ENCODE measurements at places on chromosomes 11 and 22.

DNA sequence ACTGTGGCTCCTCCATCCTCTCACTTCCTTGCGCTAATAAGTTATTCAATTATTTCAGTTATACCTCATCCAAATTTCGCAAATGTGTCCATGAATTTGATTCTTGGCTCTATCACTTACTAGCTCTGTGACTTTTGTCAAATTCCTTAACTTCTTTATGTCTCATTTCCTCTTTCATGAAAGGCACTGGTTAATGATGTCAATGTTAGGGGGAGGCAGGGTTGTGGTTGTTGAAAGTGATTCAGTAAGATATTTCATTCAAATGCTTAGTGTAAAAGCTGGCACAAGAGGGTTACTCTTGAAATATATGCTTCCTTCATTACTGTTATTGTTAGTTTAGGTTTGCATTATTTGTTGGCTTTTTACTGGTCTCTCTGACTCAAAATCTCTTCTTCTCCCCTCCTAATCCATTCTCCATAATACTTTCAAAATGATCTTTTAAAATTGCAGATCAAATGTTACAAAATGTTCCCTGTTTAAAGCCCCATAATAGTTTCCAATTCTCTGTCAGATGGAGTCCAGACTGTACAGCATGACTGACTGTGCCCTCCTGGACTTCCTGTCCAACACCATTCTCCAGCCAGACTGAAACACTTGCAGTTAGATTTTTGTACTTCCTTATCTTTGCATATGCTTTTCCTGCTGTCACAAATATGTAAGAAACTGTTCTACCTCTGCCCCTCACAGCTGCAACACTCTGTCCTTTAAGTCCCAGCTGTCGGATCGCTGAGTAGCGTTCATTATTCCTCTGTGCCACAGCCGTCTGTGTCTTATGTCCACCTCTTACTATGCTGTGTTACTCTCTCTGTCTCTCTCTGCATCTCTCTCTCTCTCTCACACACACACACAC is 510.6 kb upstream of the RAG2 start:
- no peak for DNase-seq

- no peak for DNase-seq
These were observed 5.7 kb downstream of the PATE2 start for GRCh38 chr11:125772834-125773505.

DNA sequence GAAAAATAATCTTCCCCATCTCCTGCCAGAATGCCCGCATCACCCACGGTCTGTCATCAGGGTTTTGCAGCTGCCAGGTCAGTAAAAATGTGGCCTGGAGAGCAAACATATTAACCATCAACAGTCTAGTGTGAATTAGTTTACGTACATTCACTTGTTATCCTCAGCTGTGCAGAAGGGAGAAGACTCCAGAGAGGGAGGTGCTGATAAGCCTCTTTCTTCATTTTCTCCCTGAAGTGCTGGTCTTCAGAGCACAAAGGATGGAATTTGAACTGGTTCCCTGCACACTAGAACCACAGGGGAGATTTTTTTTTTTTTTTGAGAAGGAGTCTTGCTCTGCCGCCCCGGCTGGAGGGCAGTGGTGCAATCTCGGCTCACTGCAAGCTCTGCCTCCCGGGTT is 8.2 kb downstream of the FGF19 start:
- no peak for DNase-seq

DNA sequence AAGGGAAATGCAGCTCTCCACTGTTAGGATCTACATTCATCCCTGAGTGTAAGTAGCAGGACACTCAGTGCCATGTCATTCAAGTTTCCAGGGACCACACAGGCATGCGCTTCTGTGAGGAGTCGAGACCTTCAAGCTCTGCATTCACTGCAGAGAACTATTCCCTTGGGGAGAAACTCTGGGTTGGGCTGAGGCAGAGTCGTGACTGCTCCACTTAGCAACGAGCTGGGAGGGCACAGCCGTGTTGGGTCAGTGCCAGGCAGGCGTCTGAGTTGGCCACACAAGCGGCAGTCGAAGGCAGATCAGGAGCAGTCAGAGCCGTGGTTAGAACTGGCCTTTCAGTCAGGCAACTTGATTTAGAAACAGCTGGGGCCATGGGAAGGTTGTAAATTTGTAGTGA is 14.7 kb downstream of the MPEG1 start:
- DNase-seq, result no peak

DNA sequence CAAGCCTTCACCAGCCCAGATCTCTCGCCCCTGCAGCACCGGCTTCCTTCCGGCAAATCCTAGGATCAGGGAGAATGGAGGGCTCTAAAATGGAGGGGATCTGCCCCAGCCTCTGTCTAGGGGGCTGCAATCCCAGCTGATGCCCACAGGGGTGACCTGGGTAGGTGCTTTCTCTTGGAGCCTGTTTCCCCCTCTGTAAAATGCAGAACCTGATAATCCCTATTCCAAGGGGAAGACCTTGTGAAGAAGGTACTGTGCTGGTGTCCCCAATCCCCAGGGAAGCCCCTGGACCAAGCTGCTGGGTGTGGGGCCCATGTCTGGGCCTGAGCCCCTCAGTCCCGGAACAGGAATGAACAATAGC is 2.8 kb downstream of the EMID1 start:
- DNase-seq, result no peak

- no peak for DNase-seq
These were observed 3.6 kb downstream of the PKNOX2 start for GRCh38 chr11:125167954-125168835.

DNA sequence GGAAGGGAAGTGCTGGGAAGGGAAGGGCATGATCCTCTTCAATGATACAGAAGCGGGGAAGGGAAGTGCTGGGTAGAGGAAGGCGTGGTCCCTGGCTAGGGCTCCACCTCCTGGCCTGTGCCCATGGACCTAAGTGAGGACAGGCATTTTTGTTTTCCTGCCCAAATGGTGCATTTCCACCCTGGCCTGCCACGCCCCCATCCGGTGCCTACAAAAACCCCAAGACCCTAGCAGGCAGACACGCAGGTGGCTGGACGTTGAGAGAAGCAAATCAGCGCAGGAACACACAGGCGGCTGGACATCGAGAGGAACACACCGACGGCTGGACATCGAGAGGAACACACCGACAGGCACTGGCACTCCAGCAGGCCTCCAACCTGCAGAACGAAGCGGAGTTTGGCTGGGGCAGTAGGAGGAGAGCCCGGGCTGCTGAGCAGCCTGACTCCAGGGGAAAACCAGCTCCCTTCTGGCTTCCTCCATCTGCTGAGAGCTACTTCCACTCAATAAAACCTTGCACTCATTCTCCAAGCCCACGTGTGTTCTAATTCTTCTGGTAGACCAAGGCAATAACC is 628.3 kb downstream of the BUD13 start:
- DNase-seq, result no peak

- DNase-seq, result no peak
These were observed 6.9 kb downstream of the SBF2 start for GRCh38 chr11:10287140-10287539.

- no peak for DNase-seq
These were observed 91.3 kb downstream of the CEP164 start for GRCh38 chr11:117418737-117419481.

DNA sequence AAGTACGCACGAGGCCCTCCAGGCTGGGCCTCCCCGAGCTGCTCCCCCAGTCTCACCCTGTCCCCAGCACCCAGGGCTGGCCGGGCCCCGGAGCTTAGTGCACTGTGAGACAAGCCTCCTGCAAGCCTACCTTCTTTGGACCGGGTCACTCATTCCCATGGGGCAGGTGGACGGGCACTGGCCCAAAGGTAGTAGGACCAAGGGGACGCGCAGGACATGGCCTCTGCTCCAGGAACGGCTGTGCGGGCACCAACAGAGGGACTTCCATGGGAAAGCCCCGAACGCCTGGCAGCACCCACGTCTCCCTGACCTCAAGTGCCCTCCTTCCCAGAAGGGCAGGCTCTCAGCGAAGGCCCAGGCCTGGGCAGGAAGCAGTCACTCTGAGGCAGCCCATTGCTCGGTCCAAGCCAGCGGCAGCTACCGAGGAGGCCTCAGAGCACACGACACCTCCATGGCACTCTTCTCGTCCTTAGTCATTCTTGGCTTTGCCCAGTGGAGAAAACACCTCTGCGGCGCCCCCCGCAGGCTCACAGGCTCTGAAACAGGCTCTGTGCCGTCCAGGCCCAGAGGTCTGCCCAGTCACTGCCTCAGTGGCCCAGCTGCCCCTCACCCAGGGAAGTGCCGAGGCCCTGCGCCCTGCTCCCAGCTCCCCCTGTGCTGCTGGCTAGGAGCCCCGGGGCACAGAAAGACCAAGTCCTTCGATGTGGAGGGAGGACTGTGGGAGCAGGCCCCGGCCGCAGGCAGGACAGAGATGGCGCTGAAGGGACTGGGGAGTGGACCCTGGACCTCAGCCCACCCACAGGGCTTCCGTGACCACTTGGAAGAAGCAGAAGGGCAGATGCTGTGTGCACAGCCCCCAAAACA is 3.8 kb downstream of the MOB2 start:
- DNase-seq, result no peak

- DNase-seq, result peak; percentile 63
These were observed 678 bp upstream of the INPPL1 start for GRCh38 chr11:72223615-72224563.

DNA sequence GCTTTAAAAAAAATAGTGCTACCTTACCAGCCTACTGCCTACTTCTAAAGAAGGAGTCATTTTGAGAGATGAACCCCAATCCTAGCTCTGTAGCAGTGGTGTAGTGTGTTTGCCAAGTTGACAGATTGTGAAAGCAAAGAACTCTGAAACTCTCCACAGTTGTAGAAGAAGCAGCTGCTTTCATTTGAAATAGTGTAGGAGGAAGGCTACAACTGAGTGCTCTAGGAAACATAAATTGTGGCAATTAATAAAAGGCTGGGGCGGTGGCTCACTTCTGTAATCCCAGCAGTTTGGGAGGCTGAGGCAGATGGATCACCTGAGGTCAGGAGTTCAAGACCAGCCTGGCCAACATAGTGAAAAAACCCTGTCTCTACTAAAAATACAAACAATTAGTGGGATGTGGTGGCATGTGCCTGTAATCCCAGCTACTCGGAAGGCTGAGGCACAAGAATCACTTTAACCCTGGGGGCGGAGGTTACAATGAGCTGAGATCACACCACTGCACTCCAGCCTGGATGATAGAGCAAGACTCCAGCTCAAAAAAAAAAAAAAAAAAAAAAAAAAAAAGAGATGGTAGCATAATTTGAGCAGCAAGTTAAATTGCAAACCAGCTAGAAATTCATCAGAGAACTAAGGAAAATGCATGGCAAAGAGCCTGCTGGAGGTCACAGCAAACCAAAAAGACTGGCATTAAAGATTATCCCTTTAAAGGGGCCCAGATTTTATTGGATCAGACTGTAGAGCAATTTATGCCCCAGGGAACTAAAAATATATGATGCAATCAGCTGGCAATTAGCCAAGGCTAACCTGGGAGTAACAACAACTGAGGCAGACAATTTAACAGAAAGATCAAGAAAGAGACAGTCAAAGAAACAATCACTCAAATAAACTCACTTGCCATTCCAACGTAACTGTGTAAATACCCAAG is 112.6 kb downstream of the LUZP2 start:
- no peak for DNase-seq

DNA sequence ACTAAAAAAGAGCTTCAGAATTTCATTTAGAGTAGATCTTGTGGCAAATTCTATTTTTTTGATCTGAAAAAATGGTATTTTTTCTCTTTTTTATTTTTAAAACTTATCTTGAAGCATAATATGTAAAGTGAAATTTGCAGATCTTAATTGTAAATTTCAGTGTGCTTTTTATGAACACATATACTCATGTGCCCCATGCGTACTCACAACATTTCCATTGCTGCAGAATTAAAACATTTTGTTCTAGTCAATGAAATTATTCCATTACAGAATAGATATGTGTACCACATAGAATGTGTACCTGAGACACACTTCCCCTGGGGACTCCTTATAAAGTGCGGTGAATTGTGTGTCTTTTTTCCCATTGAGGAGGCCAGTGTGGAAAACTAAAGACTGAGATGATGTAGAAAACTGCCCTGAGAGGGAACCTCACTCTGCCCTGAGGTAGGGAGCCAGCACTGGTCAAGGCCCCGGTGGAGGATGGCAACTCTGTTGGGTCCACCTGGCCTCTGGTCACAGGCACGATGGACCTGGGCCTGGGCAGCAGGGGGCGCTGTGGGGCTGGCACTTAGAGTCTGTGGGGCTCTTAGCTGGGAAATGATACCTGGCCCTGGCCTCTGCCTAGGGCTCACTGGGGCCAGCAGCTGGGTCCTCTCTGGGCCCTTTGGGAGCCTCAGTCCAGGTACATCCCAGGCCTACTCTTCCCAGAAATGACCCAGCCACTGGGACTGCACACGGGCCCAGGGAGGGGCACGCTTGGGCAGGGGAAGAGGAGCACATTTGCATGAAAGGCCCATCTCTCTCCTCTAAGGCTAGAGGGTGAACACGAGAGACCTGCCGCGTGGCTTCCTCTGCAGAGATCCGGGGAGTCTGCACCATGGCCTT is 77.9 kb upstream of the TOP3B start:
- DNase-seq, result peak; percentile 82

DNA sequence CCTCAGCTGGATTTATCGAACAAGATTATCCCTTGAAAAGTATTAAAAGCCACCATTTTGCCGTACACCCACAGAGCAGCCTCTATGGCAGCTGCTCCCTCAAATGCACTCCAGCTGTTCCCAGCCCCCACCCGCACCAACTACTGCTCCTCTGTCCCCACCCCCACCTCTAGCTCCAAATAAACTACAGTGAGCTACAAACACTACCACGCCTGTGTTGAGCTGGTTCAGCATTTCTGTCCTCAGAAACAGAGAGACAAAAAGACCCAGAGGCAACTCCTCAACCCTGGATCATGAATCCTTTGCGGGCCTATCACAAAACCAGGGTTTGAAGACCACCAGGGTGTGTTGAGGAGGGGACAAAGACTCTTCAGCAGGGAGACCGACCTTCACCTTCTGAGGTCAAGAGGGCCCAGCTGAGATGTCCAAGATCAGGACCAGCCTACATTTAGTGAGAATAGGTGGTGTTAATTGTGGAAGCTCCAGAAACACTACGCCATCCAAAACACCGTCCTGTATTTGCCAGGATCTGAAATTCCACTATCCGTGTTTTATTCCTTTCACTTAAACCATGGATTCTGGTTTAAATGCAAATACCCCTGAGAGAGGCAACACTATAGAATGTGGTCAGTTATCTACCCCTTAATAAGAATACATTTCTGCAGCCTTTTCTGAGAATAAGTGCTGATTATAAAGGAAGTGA is 195.9 kb downstream of the DSCAML1 start:
- no peak for DNase-seq

GRCh38 chr22:44927463-44928135 is 82.2 kb downstream of the PHF21B start:
- no peak for DNase-seq

Data from activated naive CD4-positive, alpha-beta T cell treated with anti-CD3 and anti-CD28 coated beads for 36 hours (primary cell).